Activated CD4-positive, alpha-beta T cell treated with anti-CD3 and anti-CD28 coated beads, Interleukin-10, Interleukin-2, amounts not matched to agents 100 ng/mL and 50 ng/mL, durations not matched to agents 16 hours and 8 hours (primary cell): ENCODE measurements at places on chromosomes 5 and 9.

DNA sequence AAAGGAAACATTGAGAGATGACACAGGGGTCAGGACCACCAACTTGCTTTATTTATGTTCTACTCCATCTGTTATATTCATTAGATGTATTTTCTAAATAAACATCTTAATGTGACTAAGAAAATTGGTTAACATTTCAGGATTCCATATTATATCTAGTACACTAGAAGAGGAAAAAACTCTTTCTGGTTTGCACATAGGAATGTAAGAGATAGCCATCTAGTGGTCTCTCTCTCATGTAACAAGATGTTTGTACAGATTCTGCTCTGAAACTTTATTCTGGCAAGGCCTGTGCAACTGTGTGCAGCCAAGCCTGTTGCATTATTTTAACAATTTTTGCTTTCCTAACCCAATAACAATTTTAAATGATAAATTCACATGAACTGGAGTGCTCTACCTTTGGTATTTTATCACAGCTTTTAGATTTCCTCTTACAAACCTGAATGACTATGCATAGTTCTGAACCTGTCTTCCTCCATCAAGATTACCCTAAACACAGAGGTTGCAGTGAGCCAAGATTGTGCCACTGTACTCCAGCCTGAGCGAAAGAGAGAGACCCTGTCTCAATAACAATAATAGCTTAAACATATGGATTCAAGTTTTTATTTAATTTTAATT is 148.2 kb downstream of the GIN1 start:
- DNase-seq, result peak; percentile 11

GRCh38 chr5:60436518-60436917 is 263.4 kb downstream of the DEPDC1B start:
- no peak for DNase-seq

DNA sequence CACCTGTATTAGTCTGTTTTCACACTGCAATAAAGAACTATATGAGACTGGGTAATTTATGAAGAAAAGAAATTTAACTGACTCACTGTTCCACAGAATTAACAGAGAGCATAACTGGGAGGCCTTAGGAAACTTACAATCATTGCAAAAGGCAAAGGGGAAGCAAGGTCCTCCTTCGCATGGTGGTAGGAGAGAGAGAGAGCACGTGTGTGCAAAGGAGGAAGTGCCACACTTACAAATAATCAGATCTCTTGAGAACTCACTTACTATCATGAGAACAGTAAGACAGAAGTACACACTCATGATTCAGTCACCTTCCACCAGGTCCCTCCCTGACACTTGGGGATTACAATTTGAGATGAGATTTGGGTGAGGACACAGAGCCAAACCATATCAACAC is 258.7 kb downstream of the TRIM32 start:
- no peak for DNase-seq

DNA sequence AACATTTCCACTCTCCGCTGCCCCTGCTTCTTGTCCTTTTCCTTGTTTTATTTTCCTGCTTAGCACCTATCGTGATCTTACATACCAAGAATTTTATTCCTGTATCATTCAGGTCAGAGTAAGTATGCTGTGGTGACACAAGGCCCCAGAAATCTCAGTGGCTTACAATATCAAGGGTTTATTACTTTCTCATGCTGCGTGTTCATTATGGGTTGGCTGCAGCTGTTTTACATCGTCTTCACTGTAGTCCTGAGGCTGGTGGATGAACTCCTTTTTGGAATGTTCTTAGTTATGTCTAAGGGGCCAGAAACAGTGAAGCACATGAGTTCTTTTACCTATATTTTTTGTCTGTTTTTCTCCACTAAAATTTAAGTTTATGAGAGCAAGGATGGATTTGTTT is 51.2 kb downstream of the FCHO2 start:
- DNase-seq, result no peak

DNA sequence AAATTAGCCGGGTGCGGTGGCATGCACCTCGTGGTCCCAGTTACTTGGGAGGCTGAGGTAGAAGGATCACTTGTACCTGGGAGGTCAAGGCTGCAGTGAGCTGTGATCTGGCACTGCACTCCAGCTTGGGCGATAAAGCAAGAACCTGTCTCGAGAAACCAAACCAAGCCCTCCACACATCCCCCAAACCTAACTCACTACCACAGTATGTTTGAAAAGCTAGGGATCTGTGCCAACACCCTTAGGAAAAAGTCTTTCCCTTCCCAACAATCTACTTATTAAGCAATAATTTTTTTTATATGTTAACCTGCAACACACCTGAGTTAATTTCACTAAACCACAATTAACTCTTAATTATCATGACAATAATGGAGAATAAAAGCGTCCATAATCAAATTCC is 2.2 kb downstream of the UBTD2 start:
- no peak for DNase-seq
